Caudate nucleus (tissue), 63 donors: ENCODE measurements at places on chromosomes 3 and 15.
A peak's percentile ranks its signal among the peaks of the same experiment; 100 is the strongest.

GRCh38 chr15:41905036-41905793, 11.4 kb upstream of the SPTBN5 start:
- DNase-seq, result no peak

GRCh38 chr3:28376424-28376823, 27.8 kb upstream of the AZI2 start:
- DNase-seq, result no peak

GRCh38 chr3:136250903-136251460, 842 bp downstream of the PCCB start:
- DNase-seq, result peak; percentile 58

DNA sequence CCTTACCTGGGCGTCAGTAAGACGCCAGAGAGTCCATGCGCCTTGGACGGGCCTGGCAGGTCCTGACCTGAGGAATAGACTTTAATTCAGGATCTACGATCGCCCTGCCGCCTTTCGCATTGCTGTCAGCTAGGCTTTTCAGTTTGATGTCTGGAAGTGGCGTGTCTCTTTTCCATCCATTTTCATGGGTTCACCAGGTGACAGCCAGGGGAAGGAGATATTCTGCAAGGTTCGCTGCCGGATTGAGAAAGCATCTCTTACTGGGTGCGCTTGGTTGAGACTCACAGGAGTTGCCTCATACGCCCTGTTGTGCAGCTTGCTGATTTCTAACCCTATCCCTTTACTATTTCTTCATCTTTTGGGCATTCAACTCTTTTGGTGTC, 7.4 kb downstream of the EPHA3 start:
- DNase-seq, result peak; percentile 43

- no peak for DNase-seq
Observed at GRCh38 chr15:100291106-100291505, 50.7 kb downstream of the ADAMTS17 start.

DNA sequence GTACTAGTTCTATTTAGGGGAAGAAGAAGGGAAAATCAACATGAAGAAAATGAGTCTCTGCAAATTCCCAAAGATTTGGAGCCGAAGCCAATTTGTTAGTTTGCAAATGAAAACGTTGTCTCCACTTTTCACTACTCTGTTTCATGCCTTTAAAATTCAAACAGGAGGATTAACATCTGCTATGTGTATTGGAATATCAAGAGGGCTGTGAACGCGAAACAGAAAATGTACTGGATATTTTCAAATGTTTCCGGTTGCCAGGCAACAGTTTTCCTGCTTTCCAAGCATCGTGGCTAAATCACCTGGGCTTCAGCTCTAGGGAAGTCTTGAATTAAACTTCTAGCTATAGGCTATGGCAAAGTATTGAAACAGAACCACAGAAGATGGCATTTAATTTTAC, 172.8 kb downstream of the KCNMB2 start:
- DNase-seq, result no peak

GRCh38 chr3:114709102-114709501, 415.3 kb downstream of the TIGIT start:
- DNase-seq, result no peak

- DNase-seq, result no peak
Observed at GRCh38 chr3:47440131-47440530, 35.6 kb downstream of the SCAP start.

DNA sequence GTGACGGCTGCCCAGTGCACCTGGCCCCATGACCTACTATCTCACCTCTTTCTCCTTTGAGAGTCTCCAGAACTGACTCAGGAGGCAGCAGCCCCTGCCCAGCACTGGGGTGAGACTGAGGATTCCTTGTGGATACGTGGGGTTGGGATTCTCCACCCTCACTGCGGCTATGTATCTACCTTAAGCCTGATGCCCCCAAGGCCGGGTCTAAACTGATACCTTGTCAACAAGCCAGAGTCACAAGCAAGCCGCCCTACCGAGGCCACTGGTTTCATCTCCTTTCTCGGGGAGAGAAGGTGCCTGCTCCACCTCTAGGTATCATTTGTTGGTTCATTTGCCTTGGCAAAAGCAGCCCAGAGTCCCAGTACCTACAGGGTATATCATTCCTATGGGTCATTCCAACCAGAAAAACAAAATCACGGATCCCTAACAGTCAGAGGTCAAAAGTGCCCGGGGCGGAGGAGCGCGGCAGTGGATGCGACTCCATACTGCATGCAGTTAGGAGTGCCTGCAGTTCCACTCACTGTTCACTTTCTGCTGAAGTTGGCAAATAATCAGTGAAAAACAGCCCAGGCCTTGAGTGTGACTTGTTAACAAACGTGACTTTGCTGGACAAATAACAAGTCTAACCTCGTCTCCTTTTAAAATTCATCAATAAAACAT, 47.5 kb downstream of the ABTB1 start:
- DNase-seq, result no peak

GRCh38 chr3:178949896-178950295, 121.7 kb downstream of the ZMAT3 start:
- no peak for DNase-seq
